ENCODE measurements at places on chromosomes 3 and 15.

DNA sequence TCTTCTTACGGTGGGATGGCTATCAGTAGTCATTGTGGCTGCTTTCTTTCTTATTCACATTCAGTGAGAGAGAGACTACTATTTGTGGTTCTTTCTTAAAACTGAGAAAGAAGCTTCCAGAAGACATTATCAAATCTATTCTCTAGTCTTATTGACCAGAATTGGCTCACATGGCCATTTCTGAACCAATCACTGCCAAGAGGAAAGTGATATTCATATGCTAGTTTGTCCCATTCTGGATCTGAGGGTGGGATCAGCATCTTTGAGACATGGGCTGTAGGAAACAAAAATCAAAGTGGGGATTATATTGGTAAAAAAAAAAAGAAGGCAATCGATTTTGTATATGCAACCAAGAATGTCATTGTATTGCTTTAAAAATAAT lies 106.4 kb upstream of the RASGRP1 start:
- no peak for DNase-seq

- DNase-seq, result no peak
Measured at GRCh38 chr3:133525435-133525834, 48.1 kb upstream of the CDV3 start.

DNA sequence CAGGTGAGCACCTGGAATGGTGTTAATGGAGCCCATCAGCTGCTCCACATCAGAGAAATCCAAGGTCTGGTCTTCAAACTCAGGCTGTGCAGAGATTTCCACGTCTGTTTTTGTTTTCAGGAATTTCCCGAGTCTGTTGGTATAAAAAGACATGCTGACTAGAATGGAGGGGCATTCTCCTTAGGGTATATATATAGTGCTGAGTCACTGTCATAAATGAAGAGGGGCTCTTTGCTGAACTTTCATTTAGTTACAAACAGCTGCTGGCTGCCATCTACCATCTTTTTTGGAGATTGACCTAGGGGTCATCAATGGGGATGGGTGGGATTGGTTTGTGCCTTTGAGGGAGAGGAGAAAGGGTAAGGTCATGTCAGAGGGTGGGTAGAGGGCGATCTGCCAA lies 27.1 kb downstream of the FSD2 start:
- DNase-seq, result no peak

DNA sequence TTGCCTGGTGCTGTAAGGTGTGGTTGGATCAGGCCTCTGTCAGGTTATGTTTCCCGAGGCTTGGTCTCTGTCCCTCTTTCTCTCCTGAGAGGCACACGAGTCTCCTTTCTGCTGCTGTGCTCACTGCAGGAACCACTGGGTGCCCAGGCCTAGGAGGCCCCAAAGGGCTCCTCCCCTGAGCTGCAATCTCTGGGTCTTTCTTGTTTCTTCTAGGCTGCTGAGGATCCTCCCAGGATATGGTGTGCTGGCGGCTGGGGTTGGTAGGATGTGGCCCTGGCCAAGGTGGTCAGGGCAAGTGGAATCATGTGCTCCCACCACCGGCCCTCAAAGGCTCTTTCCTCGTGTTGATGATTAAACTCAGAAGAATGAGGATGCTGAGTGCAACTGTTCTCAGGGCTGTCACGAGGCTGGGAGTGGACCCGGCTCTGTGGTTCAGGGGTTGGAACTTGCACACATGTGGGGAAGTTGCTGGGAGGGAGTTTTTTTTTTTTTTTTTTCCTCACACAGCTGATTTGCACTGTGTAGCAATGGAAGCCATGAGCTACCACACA lies 43.6 kb upstream of the CTSH start:
- no peak for DNase-seq

DNA sequence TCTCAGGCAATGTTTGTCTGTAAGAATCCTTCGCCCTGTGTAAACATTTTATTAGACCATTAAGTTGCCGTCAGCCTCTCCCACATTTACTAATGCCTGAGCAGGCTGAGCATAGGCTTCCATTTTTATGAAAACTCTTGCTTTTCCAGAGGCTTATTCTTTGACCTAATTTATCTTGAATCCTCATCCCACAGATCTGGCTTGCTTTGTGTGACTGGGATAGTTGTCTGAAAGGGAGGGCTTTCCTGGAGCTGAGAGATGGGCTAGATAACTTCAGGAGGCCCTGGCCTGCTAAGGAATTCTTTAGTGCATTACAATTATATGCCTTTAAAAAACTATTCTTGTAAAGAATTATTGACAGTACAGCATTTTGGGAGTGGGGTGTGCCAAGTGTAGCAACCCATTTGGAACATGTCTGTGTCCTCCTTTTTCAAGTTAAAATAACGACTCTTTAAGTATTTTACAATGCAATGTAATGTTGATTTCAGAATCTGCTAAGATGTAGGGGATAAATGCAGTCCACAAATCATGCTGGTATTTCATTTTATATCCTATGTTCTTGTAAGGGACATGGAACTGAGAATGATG lies 52.4 kb downstream of the EEFSEC start:
- no peak for DNase-seq

GRCh38 chr3:104596054-104596453 lies 770.7 kb upstream of the ALCAM start:
- no peak for DNase-seq

DNA sequence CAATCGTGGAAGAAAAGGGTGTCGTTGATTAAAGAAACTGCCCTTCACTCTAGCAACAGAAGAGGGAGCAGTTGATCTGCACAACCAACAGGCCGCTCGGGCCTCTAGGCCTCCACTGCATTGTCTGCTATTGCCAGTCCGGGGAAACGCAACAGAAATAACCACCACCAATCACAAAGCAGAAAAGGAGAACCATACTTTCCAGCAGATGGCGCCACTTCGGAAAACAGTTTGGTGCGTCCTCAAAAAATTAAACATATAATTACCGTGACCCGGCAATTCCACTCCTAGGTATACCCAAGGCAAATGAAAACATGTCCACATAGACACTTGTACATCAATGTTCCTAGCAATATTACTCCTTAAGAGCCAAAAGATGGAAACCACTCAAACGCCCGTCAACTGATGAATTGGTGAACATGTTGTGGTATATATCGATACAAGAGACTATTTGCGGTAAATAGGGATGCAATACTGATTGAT lies 154.1 kb downstream of the TJP1 start:
- DNase-seq, result no peak

DNA sequence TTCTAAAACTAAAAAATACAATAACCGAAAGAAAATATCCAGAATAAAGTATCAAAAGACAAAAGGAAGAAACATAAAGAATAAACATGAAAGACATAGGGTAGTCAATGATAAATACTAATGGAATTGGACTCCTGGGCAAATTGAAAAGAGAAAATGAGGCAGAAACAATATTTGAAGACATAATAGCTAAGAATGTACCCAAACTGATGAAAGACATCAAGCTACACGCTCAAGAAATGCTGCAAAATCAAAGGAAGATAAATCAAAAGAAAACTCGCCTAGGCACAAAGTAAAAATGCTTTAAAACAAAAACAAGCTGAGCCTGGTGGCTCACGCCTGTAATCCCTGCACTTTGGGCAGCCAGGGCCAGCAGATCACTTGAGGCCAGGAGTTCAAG lies 34.9 kb downstream of the CEP70 start:
- DNase-seq, result no peak

DNA sequence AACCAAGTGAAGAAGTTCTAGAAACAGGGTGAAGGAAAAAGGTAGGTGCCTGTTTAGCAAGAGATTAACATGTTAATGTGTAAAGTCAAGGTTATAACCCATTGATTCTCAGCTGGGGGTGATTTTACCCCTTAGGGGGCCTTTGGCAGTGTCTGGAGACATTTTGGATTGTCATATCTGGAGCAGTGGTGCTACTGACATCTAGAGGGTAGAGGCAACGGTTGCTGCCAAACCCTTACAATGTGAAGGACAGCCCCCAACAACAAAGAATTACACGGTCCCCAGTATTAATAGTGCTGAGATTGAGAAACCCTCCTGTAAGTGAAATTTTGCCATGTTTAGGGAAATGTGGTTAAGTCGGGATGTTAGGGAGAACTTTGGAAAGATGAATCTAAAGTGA lies 74.7 kb downstream of the CRYBG3 start:
- no peak for DNase-seq

DNA sequence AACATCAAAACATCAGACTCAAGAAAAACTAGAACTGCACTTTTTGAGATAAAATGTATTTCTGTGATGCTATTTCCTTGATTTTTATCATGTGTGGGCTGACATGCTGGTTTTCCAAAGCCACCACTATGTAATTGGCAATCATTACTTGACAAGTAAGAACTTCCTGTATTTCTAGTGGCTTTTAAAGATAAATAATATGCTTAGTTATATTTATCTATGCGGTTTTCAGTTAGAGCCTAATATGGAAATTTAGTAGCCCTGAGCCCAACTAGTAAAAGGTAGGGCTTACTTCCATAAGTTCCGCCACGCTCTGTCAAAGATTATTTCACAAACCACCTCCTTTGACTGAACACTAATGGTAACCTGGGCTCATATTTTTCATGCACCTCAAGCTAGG lies 91.6 kb downstream of the PPARG start:
- no peak for DNase-seq

DNA sequence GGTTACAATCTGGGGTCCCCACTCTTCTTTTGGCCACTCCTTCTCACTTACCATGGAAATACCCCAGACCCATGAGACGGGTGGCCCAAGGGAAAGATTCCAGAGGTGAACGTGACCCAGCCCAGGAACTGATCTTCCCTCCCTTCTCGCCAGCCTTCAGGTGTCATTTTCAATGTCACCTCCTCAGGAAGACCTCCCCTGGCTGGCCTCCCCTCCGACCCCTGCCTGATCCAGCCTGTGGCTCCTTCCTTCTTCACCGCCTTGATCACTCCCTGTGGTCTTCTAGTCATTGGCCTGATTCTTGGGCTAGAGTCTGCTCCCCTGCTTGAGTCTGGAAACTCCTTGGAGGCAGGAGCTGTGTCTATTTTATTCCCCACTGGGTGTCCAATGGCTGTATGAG lies 146.1 kb downstream of the SMAD6 start:
- no peak for DNase-seq

GRCh38 chr3:129065016-129065719 lies 4.6 kb downstream of the GP9 start:
- no peak for DNase-seq

DNA sequence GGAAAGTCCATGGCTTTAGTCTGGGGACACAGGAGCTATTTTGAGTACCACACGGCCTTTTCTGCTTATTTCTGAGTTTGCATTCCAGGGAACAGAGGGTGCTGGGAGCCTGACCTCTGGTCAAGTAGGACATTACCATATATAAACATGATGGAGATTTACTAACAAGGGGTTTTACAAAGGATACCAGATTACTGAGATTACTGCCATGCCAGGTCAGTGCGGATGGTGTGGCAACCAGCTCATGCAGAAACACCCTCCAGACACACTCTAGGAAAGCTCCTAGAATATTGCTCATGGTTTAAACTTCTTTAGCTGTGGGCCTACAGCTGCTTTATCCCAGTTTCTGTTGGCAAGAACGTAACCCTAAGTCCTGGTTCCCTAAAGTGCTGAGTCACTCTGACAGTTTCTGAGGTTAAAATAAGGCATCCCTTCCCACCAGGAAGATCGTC lies 54.3 kb upstream of the AGTR1 start:
- DNase-seq, result no peak

- DNase-seq, result no peak
Measured at GRCh38 chr15:93073465-93073952, 15.5 kb downstream of the RGMA start.

- DNase-seq, result no peak
Measured at GRCh38 chr15:31237043-31237324, 89.7 kb upstream of the KLF13 start.

GRCh38 chr3:122260206-122260605 lies 64.8 kb upstream of the CSTA start:
- no peak for DNase-seq

DNA sequence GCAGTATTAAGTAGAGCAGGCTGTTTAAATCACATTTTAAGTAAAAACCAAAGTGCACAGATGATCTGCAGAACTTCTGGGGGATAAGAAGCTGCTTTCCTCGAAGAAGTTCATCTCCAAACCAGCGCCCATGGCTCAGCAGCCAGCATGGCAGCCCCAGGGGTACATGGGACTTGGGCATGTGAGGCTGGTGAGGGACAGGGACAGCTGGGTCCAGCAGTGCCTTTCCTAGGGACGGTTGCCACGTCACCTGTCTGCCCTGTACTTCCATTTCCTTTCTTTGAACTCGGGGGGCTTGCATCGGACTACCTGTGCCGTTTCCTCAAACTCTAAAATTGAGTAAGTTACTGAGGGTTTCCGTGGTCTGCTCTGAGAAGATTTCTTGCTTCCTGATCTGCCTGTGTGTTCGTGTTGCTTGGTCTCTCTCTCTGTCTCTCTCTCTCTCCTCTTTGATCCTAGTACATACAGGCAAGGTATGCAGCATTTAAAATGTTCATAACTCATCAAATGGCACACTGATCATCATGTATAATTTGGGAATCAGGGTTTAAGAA lies 67.6 kb downstream of the IGF1R start:
- DNase-seq, result no peak

- no peak for DNase-seq
Measured at GRCh38 chr15:31954374-31955172, 75.7 kb upstream of the CHRNA7 start.

- no peak for DNase-seq
Measured at GRCh38 chr3:146524961-146525360, 19.4 kb downstream of the PLSCR1 start.

DNA sequence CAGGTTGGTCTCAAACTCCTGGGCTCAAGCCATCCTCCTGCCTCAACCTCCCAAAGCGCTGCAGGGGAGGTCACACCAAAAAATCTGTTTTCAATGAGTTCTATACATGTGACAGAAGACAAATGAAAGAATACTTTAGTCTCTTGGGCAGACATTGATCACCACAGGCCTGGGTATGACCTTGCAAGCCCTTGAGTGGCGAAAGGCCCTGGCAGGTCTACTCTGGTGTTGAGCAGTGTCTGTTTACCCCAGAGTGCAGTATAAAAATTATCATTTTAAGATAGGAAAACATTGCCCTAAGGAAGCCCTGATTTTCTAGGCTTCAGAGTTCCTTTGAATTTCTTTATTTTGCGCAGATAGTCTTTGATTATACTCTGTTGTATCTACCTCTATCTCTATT lies 61.6 kb upstream of the GBE1 start:
- no peak for DNase-seq

DNA sequence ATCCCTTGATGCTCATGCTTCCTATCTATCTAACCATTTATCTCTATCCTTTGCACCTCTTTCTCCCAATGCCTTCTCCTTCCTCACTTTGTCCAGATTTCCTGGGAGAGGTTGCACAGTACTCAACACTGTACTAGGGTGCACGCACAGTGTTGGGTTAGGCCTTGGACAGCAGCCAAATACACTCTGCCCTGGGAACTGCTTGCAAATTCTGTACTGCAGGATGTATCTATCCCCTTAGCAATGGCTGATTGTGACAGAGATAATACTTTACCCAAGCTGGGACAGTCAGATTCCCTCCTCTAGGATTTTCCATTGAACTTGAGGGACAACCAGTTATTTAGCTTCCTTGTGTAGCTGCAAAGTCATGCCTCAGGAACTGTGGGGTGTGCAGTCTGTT lies 113.3 kb downstream of the IL20RB start:
- DNase-seq, result no peak

DNA sequence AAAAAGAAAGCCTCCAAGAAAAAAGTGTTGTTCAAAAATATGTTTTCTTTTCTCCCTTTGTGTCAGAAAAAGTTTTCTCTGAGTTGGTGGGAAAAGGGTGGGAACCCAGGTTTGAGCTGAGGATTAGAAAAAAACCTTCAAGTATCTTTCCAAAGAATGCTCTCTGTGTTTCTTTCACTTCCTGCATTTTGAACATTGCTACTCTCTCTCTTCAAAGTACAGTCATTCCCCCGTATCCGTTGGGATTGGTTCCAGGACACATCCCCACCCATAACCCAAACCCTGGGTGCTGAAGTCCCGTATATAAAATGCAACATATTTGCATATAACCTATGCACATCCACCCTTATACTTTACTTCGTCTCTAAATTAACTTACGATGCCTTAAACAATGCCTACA lies 139.6 kb downstream of the TMCO5A start:
- DNase-seq, result no peak

All from effector CD4-positive, alpha-beta T cell (primary cell).